ENCODE measurements at places on chromosomes 1 and 21.

DNA sequence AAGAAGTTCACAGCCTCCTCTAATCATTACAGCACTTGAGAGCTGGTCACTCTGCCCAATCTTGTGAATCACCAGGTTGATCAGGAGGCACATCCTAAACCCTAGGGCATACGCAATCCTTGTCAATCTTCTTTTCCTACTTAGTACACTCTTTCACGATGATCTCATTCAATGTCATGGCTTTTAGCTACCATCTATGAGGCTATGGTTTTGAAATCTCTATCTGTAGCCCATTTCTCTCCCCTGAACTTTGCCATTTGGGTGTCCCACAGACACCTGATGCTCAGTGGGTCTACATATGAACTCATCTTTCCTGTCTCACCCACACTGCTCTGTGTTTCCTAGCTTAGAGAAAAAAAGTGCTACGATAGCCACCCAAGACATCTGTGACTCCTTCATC is 1.9 kb upstream of the MED18 start:
- no peak for DNase-seq

DNA sequence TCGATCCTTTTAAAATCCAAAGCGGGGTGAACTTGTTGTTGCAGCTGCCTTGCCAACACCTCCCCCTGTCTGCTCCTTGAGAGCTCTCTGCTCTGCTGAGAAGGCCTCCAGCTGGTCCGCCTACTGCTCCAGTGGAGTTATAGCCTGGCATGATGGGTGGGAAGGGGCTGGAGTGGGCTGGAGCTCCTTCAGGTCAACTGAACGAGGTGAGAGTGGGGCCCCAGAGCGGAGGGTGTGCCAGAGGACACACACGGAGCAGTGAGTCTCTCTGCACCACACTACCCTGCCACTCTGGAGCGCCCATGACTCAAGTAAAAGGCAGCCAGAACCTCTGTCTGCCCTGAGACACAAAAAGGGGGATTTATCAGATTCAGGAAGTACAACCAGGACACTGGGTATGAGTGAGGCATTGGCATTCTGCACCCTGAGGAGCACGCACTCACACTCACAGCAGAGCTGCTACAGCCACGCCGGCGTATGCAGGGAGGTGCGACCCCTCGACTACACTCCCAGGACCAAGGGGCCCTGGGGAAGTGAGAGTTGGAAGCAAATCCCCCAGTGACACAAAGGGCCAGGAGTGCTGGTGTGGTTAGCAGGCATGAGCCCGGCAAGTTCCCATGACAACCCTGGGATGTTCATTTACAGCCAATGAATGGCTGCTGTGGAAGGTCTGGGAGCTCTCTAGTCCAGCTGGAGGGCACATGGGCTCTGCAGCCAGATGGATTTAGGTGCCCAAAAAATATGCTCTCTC is 28.0 kb upstream of the EVA1B start:
- no peak for DNase-seq

- peak; percentile 26 for DNase-seq
Measured at GRCh38 chr1:54604572-54605370, 18.6 kb downstream of the FAM151A start.

DNA sequence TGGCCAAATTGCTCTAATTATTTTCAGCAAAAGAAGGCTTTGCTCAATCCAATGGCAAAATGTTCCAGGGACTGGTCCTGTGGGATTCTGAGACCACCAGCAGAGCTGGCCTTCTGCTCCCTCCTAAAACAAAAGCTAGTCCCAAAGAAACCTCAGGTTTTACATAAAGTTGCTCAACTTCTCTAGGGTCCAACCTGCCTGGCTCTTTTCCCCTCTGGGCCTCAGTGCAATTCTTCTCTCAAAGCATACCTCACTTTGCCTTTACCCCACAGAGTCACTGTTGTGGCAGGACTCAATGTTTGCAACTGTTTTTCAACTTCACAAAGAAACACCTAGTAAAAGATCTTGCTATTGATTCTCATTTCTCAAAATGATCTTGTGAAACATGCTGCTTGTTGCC is 39.8 kb downstream of the TBX15 start:
- DNase-seq = no peak

GRCh38 chr1:78298349-78298748 is 192.4 kb upstream of the PTGFR start:
- DNase-seq = no peak

- DNase-seq = no peak
Measured at GRCh38 chr1:17004466-17005364, 7.0 kb downstream of the ATP13A2 start.

GRCh38 chr1:40844079-40844478 is 18.1 kb downstream of the CITED4 start:
- DNase-seq = no peak

Data from activated T-cell treated with anti-CD3 and anti-CD28 coated beads, Interleukin-2, amount 50 U/mL, for 1 hour (primary cell).